ENCODE measurements at places on chromosomes 2 and 18. TPM values are rescaled to one million over a fixed set of nuclear protein-coding genes. Genes with fewer than 3 reads are reported as not detected.

Gene MDH1B
- total RNA-seq = 2.2 TPM

Gene OTOF
- not detected for total RNA-seq

Gene SPAST
- total RNA-seq = 34.2 TPM

Gene STPG4
- total RNA-seq = 0.72 TPM

Gene GREB1
- total RNA-seq = 1.1 TPM

Gene LCT
- total RNA-seq = under 0.01 TPM

Gene SLC8A1
- 82.9 TPM for total RNA-seq

Gene ACTG2
- total RNA-seq = 0.72 TPM

Gene FBXO36
- 7.7 TPM for total RNA-seq

Gene CYS1
- 0.36 TPM for total RNA-seq

Gene ERFE
- 0.88 TPM for total RNA-seq

Gene MAP3K19
- not detected for total RNA-seq

Gene OXER1
- total RNA-seq = not detected

Gene PPM1B
- 31.5 TPM for total RNA-seq

Gene ZSCAN30
- total RNA-seq = 16.6 TPM

Gene DYNAP
- not detected for total RNA-seq

Gene DPP10
- not detected for total RNA-seq

Gene CCL20
- 1.2 TPM for total RNA-seq

Gene ANKRD36B
- 49.9 TPM for total RNA-seq

Gene PDCL3
- 13.3 TPM for total RNA-seq

Gene PLCL1
- 3.2 TPM for total RNA-seq

Gene COA5
- total RNA-seq = 21.2 TPM

Gene ARHGEF4
- total RNA-seq = 3.6 TPM

Gene TIGD1
- 5.8 TPM for total RNA-seq

Gene RNF125
- total RNA-seq = 0.59 TPM

Gene NCL
- 92.6 TPM for total RNA-seq

Gene LAMA3
- total RNA-seq = 8.3 TPM

Gene GULP1
- 23.0 TPM for total RNA-seq

Gene DNER
- total RNA-seq = 0.36 TPM

Gene SLC1A4
- total RNA-seq = 47.7 TPM

Gene PSMA8
- not detected for total RNA-seq

Gene L3MBTL4
- total RNA-seq = 0.88 TPM

Gene CNRIP1
- total RNA-seq = 46.3 TPM

Gene DNAJC5G
- not detected for total RNA-seq

Gene TMEFF2
- under 0.01 TPM for total RNA-seq

Gene SCTR
- total RNA-seq = not detected

Gene DSG1
- total RNA-seq = not detected

Gene SSB
- 94.1 TPM for total RNA-seq

Gene SPATA3
- total RNA-seq = not detected

Gene GRP
- total RNA-seq = not detected

Gene GPR155
- total RNA-seq = 3.5 TPM

Gene NMUR1
- total RNA-seq = under 0.01 TPM

Gene DSG3
- 1.4 TPM for total RNA-seq

Gene SCYGR4
- not detected for total RNA-seq

Gene MSTN
- total RNA-seq = not detected

Gene LYG2
- not detected for total RNA-seq

Gene FIGN
- total RNA-seq = 2.5 TPM

Gene KIF5C
- 0.36 TPM for total RNA-seq

Gene HOXD12
- not detected for total RNA-seq
